ENCODE measurements at places on chromosomes 3 and 15.

- no peak for DNase-seq
These were observed 18.8 kb downstream of the SLC25A26 start for GRCh38 chr3:66239513-66240123.

DNA sequence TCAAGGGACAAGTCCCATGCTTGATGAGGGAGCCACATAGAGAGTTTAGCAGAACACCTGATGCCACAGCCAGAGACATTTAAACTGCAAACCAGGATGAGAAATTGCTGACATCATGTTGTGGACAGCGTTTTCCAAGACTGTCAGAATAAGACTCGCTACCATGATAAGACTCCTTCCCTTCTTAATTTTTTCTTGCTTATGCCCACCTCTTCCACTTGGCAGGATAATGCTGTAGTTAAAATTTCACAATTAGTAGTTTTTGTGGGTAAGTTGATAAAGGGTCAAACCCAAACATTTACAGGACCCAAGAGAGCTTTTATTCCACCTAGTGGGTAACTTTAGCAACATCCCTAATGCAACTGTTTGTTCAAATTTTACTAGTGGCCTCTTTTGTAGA lies 3.0 kb upstream of the PIAS1 start:
- no peak for DNase-seq

- DNase-seq = no peak
These were observed 18.2 kb downstream of the IDH3A start for GRCh38 chr15:78167227-78167888.

DNA sequence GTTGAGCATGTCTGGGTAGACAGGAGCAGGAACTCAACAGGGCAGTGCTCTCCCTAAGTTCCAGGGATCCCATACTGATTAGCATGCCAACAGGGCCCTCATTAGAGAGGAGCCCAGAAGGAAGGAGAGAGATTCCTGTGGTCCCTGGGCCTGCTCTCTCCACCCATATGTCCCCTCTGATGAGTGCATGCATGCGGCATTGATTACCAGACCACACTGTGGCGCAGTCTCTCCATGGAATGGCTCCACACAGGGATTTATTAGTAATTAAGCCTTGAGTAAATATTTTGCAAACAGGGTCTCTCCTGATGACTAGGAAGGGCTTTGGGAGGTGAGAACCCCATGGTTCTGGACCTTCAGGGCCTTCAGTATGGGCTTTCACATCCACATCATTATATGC lies 60.0 kb upstream of the ST8SIA2 start:
- DNase-seq = no peak

GRCh38 chr15:93565201-93565600 lies 476.2 kb upstream of the RGMA start:
- no peak for DNase-seq

DNA sequence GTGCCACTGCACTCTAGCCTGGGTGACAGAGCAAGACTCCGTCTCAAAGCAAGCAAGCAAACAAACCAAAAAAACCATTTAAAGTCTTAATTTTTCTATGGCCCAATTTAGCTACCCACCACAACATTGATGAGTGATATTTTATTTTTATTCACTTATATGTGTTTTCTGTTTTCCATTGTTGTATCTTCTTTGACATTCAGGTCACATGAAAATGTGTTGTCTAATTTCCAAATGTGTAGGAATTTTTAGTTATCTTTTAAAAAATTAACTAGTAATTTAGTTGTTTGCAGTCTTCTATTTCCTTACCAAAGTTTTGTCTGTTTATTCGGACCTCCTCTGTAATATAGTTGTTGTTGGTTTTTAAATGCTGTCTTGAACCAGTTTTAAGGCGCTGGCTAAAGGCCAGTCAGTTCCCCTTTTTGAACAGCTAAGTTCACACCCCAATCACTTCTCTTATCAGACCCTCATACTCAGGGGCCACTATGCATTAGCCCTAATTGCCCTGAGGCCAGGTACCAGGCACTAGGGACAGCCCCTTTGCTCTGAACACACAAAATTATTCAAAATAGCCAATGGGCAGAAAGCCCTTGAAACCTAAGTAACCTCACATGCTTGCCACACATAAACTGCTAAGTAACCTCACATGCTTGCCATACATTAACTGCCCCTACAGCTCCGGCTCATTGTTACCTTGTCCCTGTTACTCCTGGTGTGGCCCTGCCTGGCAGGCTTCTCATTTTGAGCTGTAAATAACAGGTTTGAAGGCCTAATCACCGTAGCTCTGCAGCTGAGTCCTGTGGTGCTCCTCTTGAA lies 4.3 kb upstream of the CCR4 start:
- DNase-seq = no peak

GRCh38 chr15:25900901-25901300 lies 37.8 kb upstream of the ATP10A start:
- DNase-seq = no peak

DNA sequence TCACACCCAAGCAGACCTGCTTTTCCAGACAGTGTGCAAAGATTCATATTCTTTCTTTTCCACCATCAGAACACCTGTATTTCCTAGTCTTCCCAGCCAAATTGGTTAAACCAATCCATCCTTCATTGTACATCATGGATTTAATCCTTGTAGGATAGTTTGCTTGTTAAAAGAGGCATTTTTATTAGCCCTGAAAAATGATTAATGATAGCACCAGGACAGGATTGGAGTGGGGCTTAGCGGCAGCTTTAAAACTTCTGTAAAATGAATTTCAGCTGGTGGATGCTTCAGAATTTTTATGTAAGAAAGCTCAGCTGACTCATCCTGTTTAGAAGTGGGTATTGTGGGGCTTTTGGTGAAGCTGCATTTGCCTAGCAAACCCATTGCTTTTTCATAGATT lies 36.1 kb upstream of the ARHGEF26 start:
- no peak for DNase-seq

DNA sequence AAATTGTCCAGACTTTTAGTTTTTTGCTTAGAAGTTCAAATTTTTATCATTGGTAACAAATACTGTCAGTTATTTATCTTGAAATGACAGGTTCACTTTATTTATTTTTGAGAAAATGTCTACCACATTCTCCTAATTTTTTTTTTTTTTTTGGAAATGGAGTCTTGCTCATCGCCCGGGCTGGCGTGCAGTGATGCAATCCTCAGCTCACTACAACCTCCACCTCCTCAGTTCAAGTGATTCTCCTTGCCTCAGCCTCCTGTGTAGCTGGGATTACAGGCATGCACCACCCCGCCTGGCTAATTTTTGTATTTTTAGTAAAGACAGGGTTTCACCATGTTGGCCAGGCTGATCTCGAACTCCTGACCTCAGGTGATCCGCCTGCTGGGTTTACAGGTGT lies 16.1 kb upstream of the EBLN2 start:
- no peak for DNase-seq

DNA sequence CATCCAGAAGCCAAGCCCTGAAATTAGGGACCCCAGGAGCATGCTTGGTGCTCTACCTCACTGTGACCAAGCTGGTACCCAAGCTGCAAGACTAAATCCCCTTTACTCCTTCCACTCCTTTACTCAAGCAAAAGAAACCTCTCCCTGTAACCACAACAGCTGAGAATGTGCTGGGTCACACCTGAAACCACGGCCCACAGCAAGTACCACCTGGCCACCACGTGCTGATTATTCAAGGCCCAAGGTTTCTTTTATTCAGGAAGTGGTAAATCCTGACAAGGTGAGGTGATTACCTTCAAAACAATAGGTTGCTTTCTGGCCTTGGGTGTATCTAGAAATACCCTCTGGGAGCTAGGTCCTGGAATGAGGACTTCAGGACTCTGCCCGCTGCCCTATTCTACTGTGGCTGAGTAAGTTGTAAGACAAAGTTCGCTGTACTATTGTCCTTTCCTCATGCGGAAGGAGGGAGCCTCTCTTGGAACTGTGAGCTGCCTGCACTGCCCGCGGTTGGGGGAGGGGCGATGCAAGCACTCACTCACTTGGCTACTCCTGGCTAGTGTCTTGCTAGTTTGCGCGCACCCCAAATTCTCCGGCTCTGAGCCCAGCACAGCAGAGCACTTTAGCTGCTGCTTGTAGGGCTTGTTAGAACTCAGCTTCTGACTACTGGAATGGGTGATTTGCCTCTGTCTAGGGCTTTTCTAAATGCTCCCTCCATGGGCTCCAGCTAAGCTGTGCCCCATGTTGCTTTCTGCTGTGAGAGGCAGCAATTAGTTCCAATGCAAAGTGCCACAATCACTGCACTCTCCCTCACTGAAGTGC lies 487.1 kb upstream of the CNTN3 start:
- no peak for DNase-seq

GRCh38 chr15:74901612-74902063 lies 5.0 kb downstream of the FAM219B start:
- peak; percentile 22 for DNase-seq

DNA sequence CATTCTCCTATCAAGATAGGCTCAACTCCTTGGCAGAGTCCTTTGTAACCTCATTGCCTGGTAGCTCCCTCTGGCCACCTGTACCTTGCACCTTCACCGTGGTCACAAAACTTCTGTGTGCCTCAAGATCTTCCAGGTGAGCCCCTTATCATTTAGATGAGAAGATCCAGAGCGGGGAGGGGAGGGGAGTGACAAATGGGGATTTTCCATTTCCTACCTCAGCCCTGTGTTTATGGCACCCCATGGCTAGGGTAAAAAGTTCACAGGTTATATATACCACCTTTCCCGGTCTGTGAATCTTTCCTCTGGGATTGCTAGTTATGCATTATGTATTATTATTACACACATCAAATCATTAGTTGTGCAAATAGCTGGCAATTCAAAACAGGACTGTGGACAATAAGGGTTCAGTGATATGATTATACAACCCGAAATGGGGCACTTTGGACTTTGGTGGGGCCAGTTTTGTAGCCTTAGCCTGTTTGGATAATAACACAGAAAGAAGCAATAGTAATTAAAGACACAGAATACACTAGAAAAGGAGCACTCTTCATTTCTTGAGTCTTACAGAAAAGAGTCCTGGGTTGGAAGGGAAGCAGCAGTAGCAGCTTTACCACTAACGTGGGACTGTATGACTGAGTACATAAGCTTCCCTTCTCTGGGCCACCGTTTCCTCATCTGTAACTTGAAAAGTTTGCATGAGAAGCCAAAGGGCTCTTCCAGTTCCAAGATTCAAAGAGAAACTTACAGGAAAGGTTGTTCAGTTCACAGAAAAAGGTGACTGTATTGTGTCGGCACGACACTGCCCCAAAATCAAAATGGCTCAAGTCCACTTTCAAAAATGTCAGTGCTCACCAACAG lies 7.1 kb downstream of the TLE3 start:
- DNase-seq = no peak
